Brain microvascular endothelial cell (primary cell): ENCODE measurements at places on chromosomes 5 and 9.

DNA sequence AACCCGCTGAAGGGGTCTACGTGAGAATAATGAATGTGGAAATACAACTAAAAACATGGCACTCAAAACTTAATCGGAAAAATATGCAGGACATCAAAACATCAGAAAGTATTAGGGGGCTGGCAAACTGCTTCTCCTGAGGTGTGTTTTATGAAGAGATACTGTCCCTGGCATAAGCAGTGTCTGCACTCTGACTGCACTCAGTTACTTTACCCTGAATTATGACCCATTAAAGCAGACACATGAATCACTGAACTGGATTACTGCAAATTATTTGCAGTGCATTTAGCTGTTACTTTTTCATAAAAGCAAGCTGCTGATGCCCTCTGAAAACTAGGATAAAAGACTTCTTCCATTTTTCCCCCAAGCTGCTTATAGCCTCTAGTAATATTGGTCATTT, 164.9 kb downstream of the AP3B1 start:
- no peak for DNase-seq

DNA sequence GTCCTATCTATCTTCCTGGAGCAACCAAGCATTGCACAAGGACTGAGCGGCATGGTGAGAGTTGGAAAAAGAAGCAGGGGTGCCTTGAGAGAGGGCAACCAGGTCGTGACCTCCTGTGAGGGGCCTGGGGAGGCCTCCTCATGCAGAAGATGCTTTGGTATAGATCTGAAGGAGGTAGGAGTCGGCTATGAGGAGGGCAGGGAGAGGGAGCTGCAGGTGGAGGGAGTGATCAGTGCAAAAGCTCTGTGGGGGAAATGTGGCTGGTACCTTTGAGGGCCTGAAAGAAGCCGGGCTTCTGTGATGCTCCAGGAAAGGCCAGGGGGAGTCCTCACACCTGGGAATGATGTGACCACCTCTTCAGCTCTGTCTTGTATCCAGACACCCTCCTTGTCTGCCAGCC, 3.6 kb upstream of the SLC25A48 start:
- no peak for DNase-seq

DNA sequence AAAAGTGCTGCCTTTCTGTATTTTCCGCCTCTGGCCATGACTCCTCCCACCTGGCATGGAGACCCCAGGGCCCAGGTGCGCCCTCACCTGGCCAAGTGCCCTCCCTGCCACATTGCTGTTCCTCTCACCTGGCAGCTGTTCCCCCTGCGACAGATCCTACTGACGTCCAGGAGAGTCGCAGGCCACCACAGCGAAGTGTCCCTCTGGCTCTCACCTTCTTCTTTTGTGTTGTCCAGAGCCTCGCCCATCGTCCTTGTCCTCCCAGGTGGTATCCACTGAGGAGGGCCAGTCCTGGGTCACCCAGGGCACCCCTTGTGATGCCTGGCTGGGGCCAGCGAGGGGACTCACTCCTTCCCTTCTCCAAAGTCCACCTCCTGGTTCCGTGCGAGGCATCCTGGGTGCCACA, 2.6 kb downstream of the NKD2 start:
- no peak for DNase-seq

DNA sequence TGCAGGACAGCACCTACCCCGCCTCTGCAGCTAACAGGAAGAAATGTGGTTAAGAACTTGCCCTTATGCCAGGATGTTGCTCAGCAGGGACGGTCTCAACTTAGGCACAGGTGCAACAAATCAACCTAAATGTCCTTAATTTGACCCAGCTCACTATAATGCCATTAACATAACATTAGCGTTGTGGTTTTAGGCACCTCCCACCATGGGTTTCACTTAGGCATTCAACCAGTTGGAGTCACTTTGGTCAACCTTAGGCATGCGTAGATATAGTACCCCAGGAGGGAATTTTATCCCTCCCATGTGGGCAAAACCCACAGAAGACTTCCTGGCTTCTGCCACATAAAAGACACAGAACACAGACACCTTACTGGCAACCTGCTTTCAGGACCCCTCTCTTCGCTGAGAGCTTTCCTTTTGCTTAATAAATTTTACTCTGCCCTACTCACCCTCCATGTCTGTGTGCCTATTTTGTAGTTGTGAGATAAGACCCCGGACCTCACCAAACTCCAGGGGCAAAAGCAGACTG, 8.7 kb upstream of the ERAP1 start:
- no peak for DNase-seq

GRCh38 chr5:100647461-100648230, 112.5 kb downstream of the FAM174A start:
- DNase-seq: peak; percentile 29

GRCh38 chr9:110942522-110942921, 95.7 kb downstream of the LPAR1 start:
- DNase-seq: peak; percentile 54

DNA sequence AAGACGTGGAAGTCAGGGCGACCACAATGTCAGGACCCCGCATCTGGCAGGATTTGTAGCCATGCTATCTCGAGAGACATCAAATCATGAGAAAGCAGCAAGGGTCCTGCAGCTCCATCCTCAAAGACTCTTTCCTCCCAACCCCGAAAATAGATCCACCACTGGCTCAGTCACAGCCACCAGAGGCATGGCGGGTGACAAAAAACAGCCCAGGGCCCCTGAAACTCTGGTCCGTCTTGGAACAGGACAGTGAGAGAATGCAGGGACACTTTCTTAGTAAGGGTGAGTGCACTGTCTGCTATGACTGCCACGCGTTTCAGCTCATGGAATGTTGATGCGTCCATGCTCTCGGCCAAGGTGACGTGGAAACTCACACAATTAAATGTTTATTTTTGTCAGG, 220.9 kb downstream of the IRX2 start:
- DNase-seq: no peak

DNA sequence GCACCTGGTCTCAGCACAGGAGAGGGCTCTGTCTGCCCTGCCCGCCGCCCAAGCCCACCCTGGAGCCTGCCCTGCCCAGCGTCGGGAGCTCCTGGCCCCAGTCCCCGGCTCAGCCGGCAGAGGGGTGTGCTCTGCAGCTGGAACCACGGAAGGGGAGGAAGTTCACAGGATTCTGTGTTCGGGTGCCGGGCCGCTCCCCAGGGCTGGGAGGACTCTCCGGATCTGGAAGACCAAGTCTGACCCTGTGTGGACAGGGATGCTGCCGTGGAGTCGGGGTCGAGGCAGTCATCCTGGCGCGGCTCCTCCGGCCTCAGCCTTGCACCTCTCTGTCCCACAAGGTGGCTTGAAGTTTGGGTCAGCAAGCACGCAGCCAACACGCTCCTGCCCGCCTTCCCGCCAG, 78.6 kb downstream of the KCNT1 start:
- no peak for DNase-seq

- peak; percentile 86 for DNase-seq
Observed at GRCh38 chr5:163379298-163380155, 57.9 kb upstream of the CCNG1 start.

DNA sequence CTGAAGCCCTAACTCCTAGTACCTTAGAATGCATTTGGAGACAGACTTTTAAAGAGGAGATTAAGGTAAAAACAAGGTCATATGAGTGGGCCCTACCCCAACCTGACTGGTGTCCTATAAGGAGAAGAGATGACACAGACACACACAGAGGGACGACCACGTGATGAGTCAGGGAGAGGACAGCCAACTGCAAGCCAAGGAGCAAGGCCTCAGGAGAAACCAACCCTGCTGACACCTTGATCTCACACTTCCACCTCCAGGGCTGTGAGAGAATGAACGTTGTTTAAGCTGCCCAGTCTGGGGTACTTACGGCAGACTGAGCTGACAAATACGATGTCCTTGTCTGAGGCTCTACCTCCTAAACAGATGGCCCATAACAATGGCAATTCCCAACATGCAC, 93.6 kb downstream of the ROR2 start:
- DNase-seq: no peak

GRCh38 chr5:137212471-137212870, 286.7 kb downstream of the SPOCK1 start:
- no peak for DNase-seq

- peak; percentile 76 for DNase-seq
Observed at GRCh38 chr9:72292874-72293607, 72.0 kb downstream of the ZFAND5 start.

DNA sequence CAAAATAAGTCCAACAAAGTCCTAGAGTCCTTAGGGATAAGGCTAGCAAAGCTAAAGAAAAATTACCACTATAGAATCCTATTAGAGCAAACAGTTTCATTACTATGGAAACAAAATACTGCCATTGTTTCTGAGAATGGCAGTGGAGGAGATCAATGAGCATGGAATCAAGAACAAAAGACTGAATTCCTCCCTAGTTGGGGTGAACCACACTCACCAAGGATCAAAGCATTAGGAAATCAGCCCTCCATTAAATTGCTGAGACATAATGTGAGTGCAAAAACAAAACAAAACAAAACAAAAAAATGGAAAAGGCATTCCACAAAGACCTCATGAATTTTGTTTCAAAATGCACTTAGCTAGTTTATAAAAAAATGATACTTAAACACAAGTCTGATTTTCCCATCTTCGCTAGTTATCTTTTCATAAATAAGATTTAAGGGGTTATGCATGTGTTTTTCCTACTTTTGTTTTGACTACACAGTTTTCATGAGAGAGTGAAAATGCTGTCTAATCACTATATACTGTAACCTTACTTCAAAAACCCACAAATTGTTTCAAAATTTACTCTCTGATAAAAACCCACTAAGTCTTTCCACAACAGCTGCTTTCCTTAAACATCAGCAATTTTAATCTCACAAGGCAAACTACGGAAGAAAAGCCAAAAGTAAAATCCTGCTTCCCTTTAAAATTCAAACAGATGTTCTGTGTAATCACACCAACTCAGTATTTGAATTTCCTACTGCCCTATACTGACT, 9.7 kb downstream of the SERINC5 start:
- peak; percentile 25 for DNase-seq

- no peak for DNase-seq
Observed at GRCh38 chr9:132181796-132182313, 20.0 kb downstream of the NTNG2 start.

GRCh38 chr5:153211076-153211475, 279.4 kb upstream of the GRIA1 start:
- no peak for DNase-seq
